Stimulated activated CD8-positive, alpha-beta memory T cell treated with anti-CD3 and anti-CD28 coated beads, Interleukin-7, amount 100 ng/mL, for 1 hour (primary cell): ENCODE measurements at places on chromosomes 7 and 10.

DNA sequence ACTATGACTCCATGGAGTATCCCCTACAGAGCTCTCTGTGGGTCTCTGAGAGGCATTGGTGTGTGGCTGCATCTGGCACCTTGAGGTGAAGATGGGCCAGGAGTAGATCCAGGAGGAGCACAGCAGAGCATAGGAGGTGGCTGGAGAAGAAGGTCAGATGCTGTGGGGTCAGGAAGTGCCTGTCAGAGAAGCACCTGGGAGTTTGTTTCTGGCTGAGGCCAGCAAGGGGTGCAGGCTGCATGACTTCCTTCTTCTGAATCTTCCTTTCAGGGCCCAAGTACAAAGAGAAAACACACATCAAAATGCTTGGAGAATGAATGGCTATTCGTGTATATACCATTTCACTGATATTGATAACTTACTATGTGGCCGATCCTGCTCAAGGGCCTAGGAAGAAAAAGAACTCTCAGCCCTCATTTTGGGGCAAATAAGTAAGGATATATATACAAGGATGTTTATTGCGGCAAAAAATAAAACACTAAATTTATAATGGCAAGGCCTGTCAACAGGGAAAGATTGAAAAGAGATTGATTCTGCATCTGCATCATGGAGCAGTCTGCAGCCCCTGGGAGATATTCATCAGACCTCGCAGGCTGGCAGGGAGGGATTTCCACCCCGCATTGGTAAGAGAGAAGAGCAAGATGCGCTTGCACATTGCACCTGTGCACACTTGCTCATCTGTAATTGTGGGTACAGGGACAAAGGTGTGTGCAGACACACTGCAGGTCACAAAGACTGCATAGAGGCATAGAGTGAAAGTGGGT, 39.2 kb downstream of the PTPRE start:
- no peak for DNase-seq

DNA sequence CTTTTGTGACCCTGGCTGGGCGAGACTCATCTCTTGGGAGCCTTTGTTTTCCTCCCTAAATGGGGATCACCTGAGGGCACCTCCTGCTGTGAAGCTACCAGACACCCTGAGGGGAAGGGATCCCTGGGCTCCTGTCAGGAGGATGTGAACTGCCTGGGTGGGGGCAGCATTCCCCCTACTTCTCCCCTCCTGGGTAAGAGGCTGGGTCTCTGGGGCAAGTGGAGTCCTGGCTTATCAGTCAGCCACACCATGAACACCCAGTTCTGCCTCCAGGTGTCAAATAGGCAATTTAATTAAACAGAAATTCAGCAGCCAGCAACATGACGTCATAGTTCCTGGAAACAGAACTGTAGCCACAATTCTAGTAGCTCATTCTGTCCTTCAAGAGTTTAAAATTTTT, 97.7 kb upstream of the RET start:
- DNase-seq, result no peak

DNA sequence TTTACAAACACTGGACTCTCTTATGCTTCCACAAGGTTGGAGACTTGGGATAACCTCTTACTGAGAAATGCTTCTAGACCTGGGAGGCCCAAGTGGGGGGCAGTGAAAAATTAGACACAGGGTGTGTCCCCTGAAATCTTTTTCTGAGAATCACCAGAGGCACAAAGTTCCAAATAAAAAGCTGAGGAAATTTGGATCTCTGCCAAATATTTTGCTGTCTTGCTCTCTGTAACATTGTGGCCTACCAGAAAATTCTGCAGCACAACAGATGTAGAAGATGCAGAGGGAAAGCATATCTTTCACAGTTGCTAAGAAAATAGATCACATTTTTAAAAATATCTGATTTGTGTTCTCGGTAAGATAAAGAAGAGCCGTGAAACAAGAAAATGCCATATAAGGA, 849.4 kb downstream of the CCSER2 start:
- DNase-seq, result no peak

DNA sequence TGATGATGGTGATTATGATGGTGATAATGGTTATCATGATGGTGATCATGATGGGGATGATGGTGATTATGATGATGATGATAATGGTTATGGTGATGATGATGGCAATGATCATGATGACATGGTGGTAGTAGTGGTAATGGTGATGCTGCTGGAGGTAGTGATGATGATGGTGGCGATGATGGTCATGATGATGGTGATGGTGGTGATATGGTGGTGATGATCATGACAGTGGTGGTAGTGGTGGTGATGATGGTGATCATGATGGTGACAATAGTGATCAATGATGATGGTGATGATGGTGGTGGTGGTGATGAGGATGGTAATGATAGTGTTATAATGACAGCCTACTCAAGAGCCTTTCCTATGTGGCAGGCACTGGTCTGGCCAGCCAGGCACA, 31.8 kb upstream of the DPYSL4 start:
- no peak for DNase-seq

DNA sequence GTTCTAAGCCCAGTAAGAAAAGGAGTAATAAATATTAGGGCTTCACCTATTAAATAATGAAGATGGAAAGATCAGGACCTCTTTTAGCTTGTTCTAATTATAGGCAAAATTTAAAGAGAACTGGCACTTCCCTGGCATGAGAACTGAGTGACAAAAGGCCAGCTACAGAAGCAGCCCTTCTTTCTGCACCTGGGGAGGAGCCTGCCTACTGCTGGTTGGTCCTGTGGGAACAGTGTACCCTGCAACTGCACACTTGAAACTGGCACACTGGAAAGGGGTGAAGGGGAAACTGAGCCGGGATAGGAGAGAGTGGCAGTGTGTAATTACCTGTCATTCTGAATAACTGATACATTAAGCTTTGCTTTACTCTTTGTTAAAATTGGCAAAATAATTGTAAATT, 80.4 kb downstream of the SHH start:
- DNase-seq, result no peak

DNA sequence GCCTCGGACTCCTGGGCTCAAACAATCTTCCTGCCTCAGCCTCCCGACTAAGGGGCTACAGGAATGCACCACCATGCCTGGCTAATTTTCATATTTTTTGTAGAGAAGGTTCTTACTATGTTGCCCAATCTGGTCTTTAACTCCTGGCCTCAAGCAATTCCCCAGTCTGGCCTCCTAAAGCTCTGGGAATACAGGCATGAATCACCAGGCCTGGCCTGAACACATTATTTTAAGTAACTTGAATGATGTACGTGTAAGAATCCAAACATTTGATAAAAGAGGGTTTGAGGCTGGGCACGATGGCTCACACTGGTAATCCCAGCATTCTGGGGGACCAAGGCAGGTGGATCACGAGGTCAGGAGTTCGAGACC, 13.0 kb upstream of the BAMBI start:
- DNase-seq, result no peak

- DNase-seq, result no peak
Observed at GRCh38 chr10:59719374-59719773, 9.7 kb upstream of the SLC16A9 start.

- no peak for DNase-seq
Observed at GRCh38 chr7:47297120-47297519, 284.8 kb downstream of the TNS3 start.

DNA sequence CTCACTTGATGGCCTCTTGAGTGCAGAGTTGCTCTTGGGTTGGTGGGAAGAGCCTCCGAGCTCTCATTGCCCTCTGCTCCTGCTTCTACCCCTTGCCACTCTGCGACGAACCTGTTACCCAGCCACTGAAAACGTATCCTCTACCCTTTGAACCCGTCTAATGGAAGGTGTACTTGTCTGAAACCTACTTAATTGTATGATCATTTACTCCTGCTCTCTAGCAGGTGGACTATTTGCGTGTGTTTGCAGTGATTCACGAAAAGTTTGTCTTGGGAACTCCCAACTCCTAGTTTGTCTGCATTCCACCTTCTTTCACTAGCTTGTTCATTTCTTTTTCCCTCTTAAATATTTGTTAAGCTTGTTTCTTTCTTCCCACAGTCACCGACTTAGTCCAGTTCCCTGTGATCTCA, 503 bp downstream of the CROT start:
- no peak for DNase-seq

DNA sequence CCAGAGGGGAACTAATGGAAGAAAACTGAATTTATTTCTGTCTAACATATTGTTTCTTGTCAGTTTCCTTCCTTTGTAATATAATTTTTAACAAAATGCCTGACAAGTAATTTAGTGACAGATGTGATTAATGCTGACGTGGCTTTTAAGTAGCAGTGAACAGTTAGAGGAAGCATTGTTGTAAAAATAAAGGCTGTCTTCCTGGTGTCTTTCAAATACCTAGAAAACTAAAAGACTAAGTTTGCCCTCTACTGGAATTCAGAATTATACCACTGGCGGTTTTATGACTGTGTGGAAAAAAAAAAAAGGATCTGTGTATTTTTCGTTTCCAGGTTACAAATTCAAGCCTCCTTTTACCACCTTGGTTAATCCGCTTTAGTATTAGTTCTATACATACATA, 217.1 kb upstream of the DPP6 start:
- DNase-seq, result no peak

DNA sequence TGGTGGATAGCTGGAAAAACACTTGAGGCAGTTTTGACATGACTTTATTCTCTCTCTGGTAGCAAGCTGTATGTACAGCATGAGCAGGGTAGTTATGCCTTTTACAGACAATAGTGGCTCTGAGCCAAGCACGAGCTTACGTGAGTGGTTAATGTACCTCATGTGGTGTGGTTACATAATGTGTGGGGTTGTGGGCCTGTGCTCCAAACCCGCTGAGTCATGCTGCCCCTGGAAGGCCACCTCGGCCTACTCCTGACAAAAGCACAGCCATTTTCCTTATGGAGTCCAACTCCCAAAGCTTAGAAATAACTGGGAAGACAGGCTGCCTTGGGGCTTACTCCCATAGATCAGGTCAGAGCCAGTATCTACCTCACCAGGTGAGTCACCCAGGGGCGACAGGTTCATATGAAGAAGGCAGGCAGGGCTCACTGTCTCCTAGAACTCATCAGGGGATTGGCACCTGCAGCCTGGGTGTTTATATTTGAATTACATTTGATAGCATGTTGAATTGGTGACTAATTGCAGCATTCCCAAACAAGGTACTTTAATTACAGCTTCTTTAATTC, 404.5 kb downstream of the ADRA2A start:
- DNase-seq, result no peak

- no peak for DNase-seq
Observed at GRCh38 chr10:12529976-12530375, 180.6 kb downstream of the CAMK1D start.

GRCh38 chr7:156906200-156906649, 13.2 kb upstream of the LMBR1 start:
- no peak for DNase-seq

DNA sequence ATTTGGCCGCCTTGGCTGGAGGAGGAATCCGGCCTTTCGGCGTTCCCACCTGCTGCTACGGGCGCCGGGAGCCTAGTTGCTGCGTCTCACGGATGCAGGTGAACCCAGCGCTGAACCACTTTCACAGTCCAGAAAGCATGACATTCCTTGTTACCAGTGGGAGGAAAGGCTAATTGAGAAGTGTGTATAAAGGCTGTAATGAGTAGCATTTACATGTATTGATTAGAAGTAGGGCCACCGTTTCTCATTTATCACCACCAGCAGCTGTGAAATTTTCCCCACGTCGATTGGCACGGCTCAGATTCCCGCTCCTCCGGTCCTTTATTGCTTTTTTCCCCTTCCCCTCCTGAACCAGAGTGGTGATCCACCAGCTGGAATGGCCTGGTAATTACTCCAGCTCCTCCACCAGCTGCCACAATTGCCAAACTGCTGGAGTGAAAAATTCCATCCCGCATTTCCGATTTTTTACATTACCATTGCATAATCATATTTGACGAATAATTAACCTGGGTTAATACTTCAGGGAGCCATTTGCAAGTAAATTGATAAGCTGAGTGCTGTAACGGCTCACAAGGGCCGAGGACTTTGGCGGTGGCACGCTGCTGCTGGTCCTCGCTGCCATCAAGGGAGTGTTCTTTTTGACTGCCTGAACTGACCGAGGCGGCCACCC, 153.3 kb downstream of the POU6F2 start:
- DNase-seq, result no peak

DNA sequence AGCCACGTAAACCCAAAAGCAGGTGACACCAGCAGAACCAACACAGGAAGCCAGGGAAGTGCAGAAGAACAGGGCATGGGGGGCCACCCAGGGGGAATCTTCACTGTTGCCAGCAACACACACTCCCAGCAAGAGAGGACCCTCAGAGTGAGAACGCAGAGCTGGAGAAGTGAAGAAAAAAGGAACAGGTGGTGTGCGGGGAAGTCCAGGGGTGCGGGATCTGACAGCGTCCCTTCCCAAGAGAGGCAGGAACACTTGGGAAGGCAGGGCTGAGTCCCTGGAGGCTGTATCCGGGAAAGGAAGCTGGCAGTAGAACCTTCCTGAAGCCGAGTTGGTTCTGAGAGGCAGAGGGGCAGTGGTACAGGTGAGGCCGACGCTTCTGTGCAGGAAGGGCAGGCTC, 27.7 kb downstream of the AGAP4 start:
- DNase-seq, result no peak

- DNase-seq, result no peak
Observed at GRCh38 chr10:131788386-131788785, 112.4 kb upstream of the PPP2R2D start.

- DNase-seq, result no peak
Observed at GRCh38 chr7:36207451-36208291, 54.6 kb downstream of the EEPD1 start.

GRCh38 chr10:113557903-113558321, 5.1 kb downstream of the HABP2 start:
- no peak for DNase-seq

DNA sequence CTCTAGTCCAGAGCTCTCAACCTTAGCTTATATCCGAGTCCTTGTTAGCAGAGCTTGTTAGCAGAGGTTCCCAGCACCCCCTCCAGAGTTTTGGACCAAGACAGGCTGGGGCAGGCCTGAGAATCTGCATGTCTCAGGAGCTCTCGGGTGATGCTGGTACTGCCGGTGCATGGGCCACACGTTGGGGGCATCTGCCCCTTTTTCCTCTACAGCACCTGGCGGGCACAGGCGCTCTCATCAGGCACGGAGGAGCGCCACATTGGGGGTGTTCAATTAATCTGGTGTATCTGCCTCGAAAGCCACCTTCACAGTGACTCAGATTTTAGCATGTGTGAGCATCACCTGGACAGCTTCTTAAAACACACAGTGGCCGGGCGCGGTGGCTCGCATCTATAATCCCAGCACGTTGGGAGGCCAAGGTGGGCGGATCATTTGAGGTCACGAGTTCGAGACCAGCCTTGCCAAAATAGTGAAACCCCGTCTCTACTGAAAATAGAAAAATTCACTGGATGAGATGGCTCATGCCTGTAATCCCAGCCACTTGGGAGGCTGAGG, 117.7 kb downstream of the ELFN1 start:
- DNase-seq, result no peak

- DNase-seq, result no peak
Observed at GRCh38 chr7:147516391-147516790, 1074.2 kb upstream of the C7orf33 start.

- no peak for DNase-seq
Observed at GRCh38 chr10:114697061-114697598, 39.1 kb upstream of the ABLIM1 start.

- DNase-seq, result no peak
Observed at GRCh38 chr10:43824934-43825333, 176.3 kb upstream of the ZNF32 start.

DNA sequence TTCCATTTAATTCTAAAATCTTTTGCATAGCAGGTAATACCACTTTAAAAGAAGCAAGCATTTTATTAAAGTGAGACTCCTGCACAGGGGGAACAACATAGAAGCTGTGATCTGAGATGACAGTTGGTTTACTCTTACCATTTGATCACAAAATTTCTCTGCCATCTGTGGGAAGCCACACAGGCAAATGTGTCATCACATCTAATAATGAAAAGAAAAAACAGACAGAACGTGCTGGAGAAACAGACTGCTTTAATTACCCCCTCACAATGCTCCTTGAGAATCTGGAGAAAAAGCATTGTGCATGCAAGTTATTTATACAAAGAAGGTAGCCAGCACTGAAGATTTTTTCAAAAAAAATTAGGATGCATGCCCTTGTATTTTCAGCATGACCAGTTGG, 165.2 kb upstream of the PTER start:
- DNase-seq, result no peak
